HepG2 (cell line): ENCODE measurements at places on chromosomes 13 and 19.
A peak's percentile ranks its signal among the peaks of the same experiment; 100 is the strongest.

- no peak overlapping the region for H3K4me3 ChIP-seq
- H3K4me1 ChIP-seq: peaks cover 15% of the 10 kb centered on the region
- no peak overlapping the region for H3K27ac ChIP-seq
- H3K36me3 ChIP-seq: no peaks in the 10 kb centered on the region
- DNase-seq: peak; percentile 25
Measured at GRCh38 chr13:49354719-49355118, 89.1 kb downstream of the CAB39L start.

DNA sequence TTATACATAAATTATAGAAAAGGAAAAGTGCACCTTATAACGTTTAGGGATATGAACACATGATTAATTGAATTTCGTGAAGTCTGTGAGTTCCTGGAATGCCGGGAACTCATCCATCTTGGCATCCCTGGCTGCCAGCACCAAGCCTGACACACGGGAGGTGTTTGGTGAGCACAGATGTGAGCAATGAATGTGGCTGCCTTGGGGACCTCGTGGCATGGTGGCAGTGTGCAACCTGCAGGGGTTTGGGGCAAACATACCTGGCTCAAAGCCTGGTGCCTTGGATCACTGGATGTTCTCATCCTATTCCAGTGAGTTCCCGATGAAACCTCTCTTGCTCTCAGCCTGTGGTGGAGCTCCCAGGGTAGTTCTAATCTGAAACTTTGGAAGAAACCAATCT lies 10.4 kb upstream of the MAP2K2 start:
- no peak for DNase-seq
- no peak overlapping the region for H3K4me3 ChIP-seq
- H3K27me3 ChIP-seq: no peaks in the 10 kb centered on the region

- H3K27ac ChIP-seq: no peak overlapping the region
- peaks cover 9% of the 10 kb centered on the region for H3K27me3 ChIP-seq
- no peaks in the 10 kb centered on the region for H3K36me3 ChIP-seq
- peaks cover 74% of the 10 kb centered on the region for H3K4me1 ChIP-seq
Measured at GRCh38 chr19:33251526-33252090, 26.0 kb upstream of the SLC7A10 start.

- H3K27ac ChIP-seq: peak overlapping the region; percentile 77
- H3K4me1 ChIP-seq: peaks cover 28% of the 10 kb centered on the region
- peaks cover 1% of the 10 kb centered on the region for H3K36me3 ChIP-seq
- DNase-seq: no peak
Measured at GRCh38 chr19:49591731-49592485, 926 bp downstream of the PRR12 start.

DNA sequence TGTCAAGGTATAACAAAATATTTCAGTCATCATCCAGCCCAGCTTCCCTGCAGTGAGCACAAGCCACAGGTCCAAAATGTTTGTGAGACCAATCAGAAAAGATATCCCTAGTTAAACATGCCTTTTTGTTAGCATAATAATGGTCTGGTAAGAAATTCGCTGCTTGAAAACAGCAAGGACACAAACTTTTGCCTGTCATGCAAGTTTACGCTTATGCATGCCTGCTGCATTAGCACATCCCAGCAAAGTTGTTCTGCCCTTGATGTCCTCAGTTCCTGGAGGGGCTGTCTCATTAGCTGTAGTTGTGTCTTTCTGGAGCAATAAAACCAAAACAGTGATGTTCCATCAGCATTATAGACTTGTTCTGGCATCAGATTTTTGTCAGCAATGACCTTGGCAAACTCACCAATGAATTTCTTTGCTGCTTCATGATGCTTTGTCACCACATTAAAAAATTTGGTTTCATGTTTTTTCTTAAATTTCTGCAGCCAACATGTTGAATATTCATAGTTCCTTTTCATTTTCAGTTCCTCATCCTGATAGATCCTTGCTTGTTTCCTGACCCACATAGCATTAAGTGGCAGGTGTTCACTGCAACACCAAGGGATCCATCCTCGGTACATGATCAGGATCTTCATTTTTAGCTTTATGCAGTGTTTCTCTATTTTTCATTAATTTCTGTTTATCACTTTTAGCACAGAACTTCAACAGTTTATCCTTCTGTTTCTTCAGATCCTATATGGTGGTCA lies 72.0 kb upstream of the GPR183 start:
- H3K4me1 ChIP-seq: no peaks in the 10 kb centered on the region
- H3K36me3 ChIP-seq: no peaks in the 10 kb centered on the region; the same call in 1 of the 2 replicates
- no peak overlapping the region for H3K27ac ChIP-seq
- no peaks in the 10 kb centered on the region for H3K27me3 ChIP-seq
- no peak overlapping the region for H3K4me3 ChIP-seq

DNA sequence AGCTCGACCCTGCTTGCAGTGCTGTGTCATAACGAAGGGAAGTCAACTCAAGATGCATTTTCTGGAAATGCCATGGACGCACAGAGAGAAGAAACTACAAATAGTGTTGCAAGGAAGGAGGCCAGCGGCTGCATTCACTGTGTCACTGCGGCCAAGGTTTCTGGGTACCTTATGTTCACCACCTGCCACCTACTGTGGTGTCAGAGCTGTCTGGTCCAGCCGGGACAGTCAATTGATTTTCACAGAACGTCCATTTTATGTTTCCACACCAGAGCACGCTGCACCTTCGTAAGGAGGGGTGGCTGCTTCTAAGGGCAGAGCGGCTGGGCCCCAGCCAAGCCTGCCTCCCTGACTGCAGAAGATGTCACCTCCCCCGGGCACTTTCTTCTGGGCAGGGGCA lies 17.7 kb downstream of the TSHZ3 start:
- no peaks in the 10 kb centered on the region for H3K36me3 ChIP-seq
- no peaks in the 10 kb centered on the region for H3K4me1 ChIP-seq
- no peak for DNase-seq
- no peak overlapping the region for H3K27ac ChIP-seq
- H3K27me3 ChIP-seq: no peaks in the 10 kb centered on the region; the same call in 1 of the 2 replicates
- H3K4me3 ChIP-seq: no peak overlapping the region

DNA sequence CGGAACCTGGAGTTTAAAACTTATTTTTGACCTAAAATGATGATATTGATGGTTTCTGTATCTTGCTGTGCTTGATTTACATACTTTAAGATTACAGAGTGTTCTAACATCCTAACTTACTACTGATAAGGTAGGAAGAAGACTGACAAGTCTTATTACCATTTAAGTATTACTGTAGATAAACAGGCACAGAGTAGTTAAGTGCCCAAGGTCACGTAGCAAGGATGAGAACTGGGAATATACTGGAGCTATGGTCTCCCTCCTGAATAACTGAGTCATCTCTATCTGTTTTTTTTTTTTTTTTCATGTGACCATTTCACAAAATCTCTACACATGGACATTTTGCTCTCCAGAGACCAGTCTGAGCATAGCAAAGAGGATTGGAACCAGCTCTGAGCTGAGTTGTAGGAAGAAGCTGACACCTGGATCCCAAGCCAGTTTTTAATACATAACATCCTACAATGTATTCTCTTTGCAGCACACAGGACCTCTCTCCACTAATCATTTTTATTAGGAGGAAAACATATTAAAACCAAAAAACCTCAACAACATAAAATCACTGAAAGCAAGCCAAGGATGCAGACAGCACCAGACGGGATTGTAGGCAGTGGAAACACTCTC lies 173.5 kb downstream of the DNAJC15 start:
- no peaks in the 10 kb centered on the region for H3K27me3 ChIP-seq
- no peaks in the 10 kb centered on the region for H3K4me1 ChIP-seq
- no peak for DNase-seq
- H3K4me3 ChIP-seq: no peak overlapping the region
- H3K27ac ChIP-seq: no peak overlapping the region

DNA sequence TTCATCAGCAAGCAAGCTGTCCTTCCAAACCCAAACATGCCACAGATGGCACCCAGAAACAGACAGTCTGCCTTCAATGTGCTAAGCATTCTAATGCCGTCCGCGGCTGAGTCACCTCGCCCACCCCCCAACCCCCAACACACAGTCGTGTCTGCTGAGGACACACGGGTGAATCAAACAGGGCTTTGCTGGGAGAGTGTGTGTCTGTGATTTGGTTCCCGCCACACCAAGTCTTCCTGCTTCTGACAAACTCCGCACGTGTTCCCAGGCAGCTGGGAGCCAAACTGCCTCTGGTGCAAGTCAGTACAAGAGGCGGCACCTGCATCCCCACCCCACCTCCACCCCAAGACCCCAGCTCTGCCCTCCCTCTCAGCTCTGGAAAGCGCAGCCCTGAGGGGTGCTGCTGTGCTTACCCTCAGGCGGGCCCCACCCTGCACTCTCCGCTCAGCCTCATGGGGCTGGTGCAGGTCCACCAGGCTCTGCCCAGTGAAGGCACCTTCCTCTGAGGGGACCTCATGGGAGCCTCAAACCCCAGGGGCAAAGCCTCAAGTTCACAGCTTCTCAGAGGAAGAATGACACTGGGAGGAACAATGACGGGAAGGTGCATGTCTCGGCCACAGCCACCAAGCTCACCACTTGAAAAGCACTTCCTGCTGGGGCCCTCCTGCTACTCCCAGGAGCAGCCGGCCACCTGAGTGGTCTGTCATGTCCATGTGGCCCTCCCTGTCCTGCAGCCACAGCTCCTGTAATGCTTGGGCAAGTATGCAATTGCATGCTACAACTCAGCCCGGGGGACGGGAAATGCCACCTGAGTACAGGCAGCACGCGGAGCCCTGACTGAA lies 15.0 kb upstream of the SLC35E1 start:
- no peaks in the 10 kb centered on the region for H3K27me3 ChIP-seq
- no peak overlapping the region for H3K27ac ChIP-seq
- no peaks in the 10 kb centered on the region for H3K36me3 ChIP-seq
- H3K4me1 ChIP-seq: peaks cover 16% of the 10 kb centered on the region
- no peak overlapping the region for H3K4me3 ChIP-seq

- H3K27ac ChIP-seq: no peak overlapping the region
- peaks cover 22% of the 10 kb centered on the region for H3K4me1 ChIP-seq
- H3K27me3 ChIP-seq: no peaks in the 10 kb centered on the region
- DNase-seq: no peak
- no peaks in the 10 kb centered on the region for H3K36me3 ChIP-seq
Measured at GRCh38 chr13:50631041-50631440, 212.5 kb downstream of the DLEU7 start.
